ENCODE measurements at places on chromosomes 7 and 10. TPM values are rescaled to one million over a fixed set of nuclear protein-coding genes. Genes with fewer than 3 reads are reported as not detected.

- DNase-seq = no peak
Measured at GRCh38 chr7:128200376-128200775, 40.7 kb upstream of the LEP start.

ANKRD7 gene
- polyA plus RNA-seq = 0.33 TPM

DNA sequence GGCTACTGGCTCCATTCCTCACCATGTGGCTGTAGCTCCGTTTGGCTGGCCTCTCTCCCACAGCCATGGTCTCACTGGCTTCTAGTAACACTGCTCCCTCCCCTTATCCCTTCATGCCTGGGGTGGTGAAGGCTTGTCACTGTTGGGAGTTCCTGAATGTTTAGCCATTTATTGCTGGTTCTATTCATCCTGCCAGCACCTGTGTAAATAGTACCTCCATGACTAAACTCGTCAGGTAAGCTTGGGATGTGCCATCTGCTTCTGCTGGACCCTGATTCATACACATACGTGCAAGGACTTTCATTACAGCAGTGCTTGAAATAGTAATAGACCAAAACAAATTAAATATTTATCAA is 61.6 kb downstream of the CCDC71L start:
- no peak for DNase-seq

FOXI2 gene
- 0.47 TPM for polyA plus RNA-seq

GRIFIN gene
- not detected for polyA plus RNA-seq

Measured in forelimb muscle (tissue), 1 donor.